NCI-H524 (cell line): ENCODE measurements at places on chromosomes 3 and 15.

DNA sequence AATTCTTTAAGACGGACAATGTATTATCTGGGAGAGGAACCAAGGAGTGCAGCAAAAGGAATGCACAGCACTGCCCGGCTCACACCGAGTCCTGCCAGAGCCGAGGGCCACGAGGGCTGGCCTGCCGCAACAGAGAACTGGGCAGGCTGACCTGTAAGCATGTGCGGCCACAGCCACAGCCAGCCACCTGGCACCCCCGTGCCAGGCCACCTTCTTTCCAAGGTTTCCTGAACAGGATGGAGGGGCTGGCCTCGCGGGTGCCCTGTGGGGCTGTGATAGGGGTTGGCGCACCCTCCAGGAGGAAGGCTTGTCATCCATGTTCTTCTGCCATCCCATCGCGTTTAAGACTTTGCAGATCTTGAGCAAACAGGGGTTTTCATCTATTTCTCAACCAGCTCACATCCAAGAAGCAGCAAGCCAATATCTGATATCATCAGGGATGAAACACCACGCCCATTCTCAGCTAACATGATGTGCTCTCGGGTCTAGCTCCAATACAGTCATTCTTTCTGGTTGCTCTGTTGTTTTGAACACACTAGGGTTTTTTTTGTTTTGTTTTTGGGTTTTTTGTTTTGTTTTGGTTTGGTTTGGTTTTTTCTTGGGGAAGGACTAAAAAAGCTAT, 10.2 kb downstream of the CA12 start:
- no peak for DNase-seq

- no peak for DNase-seq
Observed at GRCh38 chr15:60782316-60782715, 303.4 kb upstream of the ICE2 start.

GRCh38 chr15:78000091-78000926, 77.2 kb downstream of the TBC1D2B start:
- DNase-seq, result peak; percentile 84

DNA sequence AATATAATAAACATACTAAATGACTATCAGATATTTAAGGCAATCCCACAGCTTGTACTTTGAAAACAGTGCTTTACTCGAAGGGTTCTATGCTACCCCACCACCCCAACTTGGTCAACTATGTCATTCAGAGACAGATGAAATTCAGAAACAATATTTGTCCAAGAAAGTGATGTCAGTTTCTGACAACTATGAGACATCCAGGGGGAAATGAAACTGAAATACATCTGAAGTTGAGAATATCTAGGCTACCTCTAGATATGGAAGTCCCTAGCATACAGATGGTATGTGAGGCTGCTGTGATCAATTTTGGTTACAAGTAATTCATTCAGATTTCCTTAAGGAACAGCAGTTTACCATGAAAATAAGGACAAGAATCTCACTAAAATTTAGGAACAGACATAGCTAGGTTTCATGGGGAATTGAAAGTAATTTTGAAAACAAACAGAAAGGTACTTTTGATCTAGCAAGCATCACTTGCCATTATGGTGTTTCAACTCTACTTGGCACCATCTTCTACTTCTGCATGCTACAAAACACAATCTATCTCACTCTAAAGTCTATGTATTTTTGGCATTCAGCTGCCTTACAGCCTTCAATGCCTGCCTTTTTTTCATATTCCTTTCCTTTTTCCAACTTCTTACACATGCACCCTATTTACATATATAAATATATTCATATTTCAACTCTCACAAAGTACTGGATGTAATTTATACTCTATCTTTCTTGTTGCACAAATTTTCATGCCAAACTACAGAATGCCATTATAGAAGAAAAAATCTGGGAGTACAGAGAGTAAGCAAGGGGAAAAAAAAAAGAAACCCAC, 21.7 kb downstream of the ATG3 start:
- DNase-seq, result no peak

DNA sequence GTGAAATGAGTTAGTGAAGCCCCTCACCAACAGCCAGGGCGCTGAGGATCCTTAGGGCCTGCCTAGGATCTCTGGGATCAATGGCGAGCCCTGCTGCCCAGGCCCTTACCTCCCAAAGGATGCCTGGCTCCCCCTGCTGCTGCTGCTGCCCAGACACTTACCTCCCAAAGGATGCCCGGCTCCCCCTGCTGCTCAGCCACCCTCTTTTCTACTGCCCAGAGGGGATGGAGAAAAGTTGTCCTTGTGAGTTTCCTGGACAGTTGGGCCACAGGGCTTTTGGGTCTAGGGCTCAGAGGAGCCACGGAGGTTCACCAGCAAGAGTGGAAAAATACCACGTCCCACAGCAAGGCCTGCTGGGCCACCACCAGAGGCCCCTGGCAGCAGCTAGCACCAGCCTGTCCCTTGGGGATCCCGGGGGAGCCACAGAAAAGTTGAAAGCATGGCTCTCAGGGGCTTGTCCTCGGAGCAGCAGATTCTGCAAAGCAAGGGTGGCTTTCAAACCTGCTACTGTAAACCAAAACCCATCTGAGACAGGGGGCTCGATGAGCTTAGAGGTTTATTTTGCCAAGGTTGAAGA, 59.4 kb downstream of the SLC6A6 start:
- DNase-seq, result peak; percentile 21

GRCh38 chr15:28271697-28272260, 50.2 kb downstream of the HERC2 start:
- no peak for DNase-seq

DNA sequence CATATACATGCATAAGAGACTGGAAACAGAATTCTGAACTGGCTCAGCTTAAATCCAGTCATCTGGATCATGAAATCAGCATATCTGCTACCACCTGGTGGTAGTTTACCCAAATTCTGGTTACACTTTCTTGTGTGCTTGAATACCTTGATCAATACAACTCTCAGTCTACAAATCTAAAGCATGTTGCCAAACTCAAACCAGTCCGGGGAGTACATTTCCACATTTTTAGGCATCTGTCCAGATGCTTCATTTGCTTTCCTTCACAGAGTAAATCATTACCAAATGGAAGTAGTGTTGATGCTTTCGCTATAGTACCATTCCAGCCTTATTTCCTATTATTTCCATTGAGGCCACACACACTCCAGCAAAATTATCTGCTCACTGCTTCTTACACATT, 126.4 kb downstream of the P2RY1 start:
- peak; percentile 35 for DNase-seq

GRCh38 chr3:112111785-112112402, 21.2 kb downstream of the GCSAM start:
- DNase-seq, result peak; percentile 52

DNA sequence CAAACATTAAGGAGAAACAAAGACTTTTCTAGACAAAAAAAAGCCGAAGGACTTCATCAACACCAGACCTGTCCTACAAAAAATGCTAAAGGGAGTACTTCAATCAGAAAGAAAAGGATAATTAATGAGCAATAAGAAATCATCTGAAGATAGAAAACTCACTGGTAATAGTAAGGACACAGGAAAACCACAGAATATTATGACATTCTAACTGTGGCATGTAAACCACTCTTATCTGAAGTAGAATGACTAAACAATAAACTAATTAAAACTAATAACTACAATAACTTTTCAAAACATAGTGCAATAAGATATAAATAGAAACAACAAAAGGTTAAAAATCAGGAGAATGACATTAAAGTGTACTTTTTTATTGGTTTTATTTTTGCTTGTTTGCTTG, 584.5 kb upstream of the CCDC54 start:
- DNase-seq, result no peak

- no peak for DNase-seq
Observed at GRCh38 chr3:42511736-42512135, 9.3 kb downstream of the VIPR1 start.

- no peak for DNase-seq
Observed at GRCh38 chr15:79816571-79816970, 80.2 kb downstream of the MTHFS start.

GRCh38 chr15:85688711-85689110, 106.0 kb downstream of the KLHL25 start:
- DNase-seq, result no peak
